IMR-90 (cell line): ENCODE measurements at places on chromosomes 7 and 10. TPM values are rescaled to one million over a fixed set of nuclear protein-coding genes. Genes with fewer than 3 reads are reported as not detected.

DNA sequence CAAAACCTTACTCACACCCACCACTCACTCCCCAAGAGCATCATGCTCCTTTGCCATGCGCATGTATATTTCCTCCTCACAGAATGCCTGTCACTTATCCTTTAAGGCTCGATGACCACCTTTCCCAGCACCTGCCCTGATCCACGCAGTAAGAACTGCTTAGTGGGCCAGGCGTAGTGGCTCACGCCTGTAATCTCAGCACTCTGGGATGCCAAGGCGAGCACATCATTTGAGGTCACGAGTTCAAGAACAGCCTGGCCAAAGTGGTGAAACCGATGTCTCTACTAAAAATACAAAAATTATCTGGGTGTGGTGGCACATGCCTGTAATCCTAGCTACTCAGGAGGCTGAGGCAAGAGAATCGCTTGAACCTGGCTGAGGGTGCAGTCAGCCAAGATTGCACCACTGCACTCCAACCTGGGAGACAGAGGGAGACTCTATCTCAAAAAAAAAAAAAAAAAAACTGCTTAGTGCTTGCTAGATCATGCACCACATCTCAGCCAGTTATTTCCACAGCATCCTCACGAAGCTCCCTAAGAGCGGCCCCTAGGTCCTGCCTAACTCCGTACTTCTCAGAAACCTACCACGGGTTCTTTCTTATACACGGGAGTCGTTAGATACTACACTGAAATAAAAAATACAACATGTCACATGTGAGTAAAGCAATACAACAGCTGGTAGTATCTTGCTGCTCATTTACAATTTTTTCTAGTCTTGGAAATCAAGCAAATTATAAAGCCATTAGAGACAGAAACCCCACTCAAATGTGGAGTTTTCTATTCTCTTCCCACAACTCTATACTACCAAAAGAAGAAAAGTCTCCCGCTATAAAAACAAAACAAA is 37.2 kb downstream of the CYTH3 start:
- no peak for DNase-seq

DNA sequence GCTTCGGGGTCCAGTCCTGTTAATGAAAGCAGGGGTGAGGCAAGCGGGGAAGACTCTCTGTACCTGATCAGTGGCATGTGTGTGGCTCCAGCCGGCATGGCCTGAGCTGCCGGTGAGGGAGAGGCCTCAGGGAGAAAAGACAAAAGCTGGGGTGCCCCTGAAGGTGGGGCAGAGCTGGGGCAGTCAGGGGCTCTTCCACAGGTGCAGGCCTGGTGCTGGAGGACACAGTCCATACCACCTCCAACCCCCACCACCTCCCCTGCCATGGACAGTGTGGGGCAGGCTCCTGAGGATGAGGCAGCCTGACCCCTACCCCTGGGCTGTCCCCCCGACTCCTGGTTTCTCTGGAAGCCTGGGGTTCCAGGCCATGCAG is 129.5 kb downstream of the LHPP start:
- DNase-seq, result no peak

GRCh38 chr7:148286150-148286549 is 304.4 kb upstream of the C7orf33 start:
- DNase-seq, result no peak

DNA sequence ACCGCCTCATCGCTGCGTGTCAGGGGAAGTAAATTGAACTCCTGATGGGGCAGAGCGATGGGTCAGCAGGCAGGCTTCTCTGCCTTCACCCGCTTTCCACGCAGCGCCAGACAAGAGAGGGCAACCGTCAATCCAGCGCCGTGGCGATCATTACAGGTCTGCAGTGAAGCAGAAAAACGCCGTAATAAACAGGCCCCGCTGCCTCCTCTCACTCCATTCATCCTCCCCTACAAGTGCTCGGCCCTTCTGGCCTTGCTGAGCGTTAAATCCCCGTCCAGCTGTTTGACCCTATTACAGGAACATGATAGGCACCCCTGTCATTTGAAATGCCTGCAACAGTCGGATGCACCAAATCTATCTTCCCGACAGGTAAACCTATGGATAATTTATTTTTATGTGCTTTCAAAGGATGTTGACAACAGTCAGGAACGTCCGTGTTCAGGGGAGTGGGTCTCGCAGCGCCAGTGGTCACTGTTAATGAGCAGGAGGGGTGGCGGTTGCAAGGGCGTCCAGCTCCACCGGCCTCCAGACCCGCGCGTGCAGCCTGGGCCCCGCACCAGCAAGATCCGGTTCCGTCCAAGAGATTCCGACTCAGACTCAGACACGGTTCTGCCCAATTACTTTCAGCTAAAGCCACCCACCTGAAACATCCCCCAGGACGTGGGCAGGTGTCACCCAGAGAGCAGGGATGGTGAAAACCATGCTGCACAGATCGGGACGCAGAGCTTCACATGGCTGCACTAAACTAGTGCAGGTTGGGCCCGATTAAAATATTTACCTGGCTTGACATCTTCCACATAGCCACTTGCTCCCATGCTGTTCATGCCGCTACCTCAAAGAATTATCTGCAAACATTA is 508.0 kb upstream of the MGMT start:
- DNase-seq, result no peak

GRCh38 chr10:131579251-131580071 is 267.9 kb upstream of the TCERG1L start:
- DNase-seq, result no peak

GRCh38 chr7:272108-272615 is 17.8 kb upstream of the FOXL3 start:
- no peak for DNase-seq

Gene JAKMIP3
- under 0.01 TPM in 2 replicates for total RNA-seq
